Stimulated activated CD4-positive, alpha-beta T cell treated with anti-CD3 and anti-CD28 coated beads, Interleukin-12 subunit alpha, Interleukin-12 subunit beta, amount 100 ng/mL, for 24 hours (primary cell): ENCODE measurements at places on chromosomes 13 and 19.
A peak's percentile ranks its signal among the peaks of the same experiment; 100 is the strongest.

GRCh38 chr19:49590971-49591730 lies at the start of gene PRR12:
Gene PRR12 (plus strand): TSS chr19:49591182. CDS start chr19:49591655, 473 bp downstream.
- peak; percentile 56 for DNase-seq

GRCh38 chr13:68232351-68233130 lies 1002.4 kb upstream of the PCDH9 start:
- no peak for DNase-seq

DNA sequence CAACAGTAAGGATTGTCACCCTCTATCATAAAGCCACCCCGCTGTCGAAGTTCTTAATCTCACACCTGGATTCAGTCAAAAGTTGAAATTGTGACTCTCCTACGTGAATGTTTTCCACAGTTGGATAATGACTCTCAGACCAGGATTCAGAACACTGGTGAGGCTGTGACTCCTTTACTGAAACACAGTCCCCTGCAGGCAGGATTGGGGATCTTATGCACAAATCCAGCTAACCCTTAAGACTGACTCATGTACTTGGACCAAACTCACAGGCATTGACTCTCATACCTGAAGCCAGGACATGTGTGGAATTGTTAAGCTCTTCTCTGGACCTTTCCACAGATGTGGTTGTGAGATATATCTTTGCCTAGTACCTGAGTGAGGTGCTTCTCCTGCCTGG lies 46.8 kb downstream of the ZNF85 start:
- no peak for DNase-seq

DNA sequence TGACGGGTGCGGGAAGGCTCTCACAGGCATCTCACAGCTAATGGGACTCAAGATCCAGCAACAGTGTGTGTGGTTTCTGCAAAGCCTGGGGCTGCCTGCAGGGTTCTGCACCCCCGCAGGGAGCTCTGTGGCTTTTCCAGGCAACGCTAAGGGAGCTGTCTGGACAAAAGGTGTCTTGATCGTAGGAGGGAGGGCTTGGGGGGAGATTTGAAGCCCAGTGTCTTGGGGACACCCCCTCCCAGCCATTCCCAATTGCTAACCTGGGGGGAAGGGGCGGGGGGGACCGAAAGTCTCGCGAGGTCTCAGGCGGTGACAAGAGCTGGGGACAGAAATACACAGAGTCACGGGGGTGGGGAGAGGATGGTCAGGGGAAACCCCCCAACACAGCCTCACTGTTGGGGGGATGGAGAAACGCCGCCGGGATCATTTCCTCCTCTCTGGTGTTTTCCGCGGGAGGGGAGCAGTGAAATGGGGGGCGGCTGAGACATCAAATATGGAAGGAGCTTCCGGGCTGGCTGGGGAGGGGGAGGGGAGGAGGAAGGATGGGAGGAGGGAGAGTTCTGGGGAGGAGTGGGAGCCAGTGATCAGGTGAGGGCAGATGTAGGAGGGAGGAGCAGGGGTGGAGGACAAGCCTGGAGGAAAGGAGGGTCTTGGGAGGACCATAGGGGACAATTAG lies 13.3 kb downstream of the KCNC3 start:
- no peak for DNase-seq

GRCh38 chr19:18167975-18168645 lies 5.5 kb upstream of the IFI30 start:
- DNase-seq = peak; percentile 46

GRCh38 chr13:73704587-73704986 lies 429.6 kb downstream of the KLF12 start:
- no peak for DNase-seq

GRCh38 chr19:13024951-13025697 lies 29.8 kb downstream of the NFIX start:
- DNase-seq = no peak

- DNase-seq = no peak
These were observed 26.3 kb downstream of the DNMT1 start for GRCh38 chr19:10168386-10168948.

GRCh38 chr19:17333611-17334413 lies 843 bp downstream of the ANO8 start:
- DNase-seq = peak; percentile 63

DNA sequence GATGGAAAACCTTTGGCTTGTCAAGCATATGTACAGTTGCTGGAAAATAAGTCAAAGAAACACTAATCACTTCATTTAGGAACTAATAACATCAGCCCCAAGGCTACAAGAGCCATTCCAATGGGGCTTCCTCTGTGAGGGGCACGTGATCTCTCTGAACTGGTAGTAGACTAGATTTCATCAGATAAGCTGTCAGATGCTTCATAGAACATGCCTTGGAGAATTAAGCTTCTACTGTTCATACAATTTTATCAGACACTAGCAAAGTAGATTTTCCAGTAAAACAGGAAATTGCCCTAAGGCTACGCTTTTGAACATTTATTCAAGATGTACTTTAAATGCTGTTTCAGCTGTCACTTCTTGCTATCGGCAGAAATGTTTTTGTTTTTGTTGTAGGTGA lies 107.8 kb downstream of the EDNRB start:
- no peak for DNase-seq

- no peak for DNase-seq
These were observed 59.2 kb downstream of the MLLT1 start for GRCh38 chr19:6220385-6221191.
